NCI-H1048 (cell line): ENCODE measurements at places on chromosomes 4 and X.

- no peak for DNase-seq
Measured at GRCh38 chr4:146269228-146269653, 54.9 kb downstream of the REELD1 start.

GRCh38 chr4:177441803-177442622 is at the start of gene AGA:
AGA (minus strand) TSS chr4:177442437; CDS start chr4:177442375, 62 bp downstream.
- DNase-seq = peak; percentile 90

DNA sequence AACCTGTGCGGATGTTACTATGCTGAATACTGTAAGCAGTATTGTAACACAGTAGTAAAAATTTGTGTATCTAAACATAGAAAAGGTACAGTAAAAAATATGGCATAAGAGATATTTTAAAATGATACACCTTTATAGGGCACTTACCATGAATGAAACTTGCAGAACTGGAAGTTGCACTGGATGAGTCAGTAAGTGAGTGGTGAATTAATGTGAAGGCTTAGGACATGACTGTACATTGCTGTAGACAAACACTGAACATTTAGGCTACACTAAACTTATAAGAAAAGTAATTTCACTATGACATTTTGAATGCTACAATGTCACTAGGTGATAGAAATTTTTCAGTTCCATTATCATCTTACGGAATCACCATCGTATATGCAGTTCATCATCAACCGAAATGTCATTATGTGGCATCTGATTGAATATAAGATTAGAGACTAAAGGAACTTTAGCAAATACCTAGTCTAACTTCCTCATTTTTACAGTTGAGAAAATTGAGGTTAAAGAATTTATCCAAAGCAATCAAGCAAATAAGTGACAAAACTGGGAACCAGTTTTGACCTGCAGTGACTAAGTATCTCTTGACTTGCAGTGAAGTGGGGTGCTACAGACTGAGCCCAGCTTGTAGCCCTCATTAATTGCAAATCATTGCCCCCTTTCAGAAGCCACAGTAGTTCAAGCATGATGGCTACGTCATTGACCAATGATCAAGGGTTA is 55.3 kb downstream of the EGF start:
- no peak for DNase-seq

- no peak for DNase-seq
Measured at GRCh38 chr4:167614866-167615265, 380.6 kb upstream of the SPOCK3 start.
